ENCODE measurements at places on chromosomes 5 and 9. TPM values are rescaled to one million over a fixed set of nuclear protein-coding genes. Genes with fewer than 3 reads are reported as not detected.

FBXW11 gene
- total RNA-seq: 75.1 TPM

GLRA1 gene
- not detected for total RNA-seq

ZNF483 gene
- total RNA-seq: 4.2 TPM

MOCS2 gene
- 32.0 TPM for total RNA-seq

WDR38 gene
- not detected for total RNA-seq

CENPH gene
- total RNA-seq: 13.3 TPM

PGM5 gene
- 0.79 TPM for total RNA-seq

RANBP17 gene
- total RNA-seq: 7.1 TPM

DNAJA1 gene
- total RNA-seq: 138 TPM

RGP1 gene
- total RNA-seq: 21.5 TPM

Data from kidney epithelial cell (primary cell).